ENCODE measurements at places on chromosomes 1 and 21.
A peak's percentile ranks its signal among the peaks of the same experiment; 100 is the strongest.

DNA sequence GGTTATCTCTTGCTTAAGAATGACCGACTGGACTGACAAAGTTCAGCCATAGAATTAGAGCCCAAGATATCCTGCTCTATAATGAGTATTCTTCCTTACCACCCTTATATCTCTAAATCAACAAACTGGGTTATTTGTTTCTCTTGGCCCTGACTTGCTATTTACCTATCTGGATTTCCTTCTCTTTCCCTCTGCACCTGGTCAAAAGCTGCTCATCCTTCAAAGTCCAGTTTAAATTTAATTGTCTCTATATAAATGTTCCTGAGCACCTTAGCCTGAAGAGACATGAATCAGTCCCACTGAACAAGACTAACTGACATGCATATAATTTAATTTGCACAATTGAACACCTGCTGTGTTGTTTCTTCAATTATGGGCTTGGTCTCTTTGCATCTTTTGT is 127.1 kb upstream of the KCNJ15 start:
- no peaks in the 10 kb centered on the region for H3K4me1 ChIP-seq
- no peak overlapping the region for H3K4me3 ChIP-seq
- no peak overlapping the region for H3K27ac ChIP-seq
- no peaks in the 10 kb centered on the region for H3K36me3 ChIP-seq

GRCh38 chr1:24693827-24694379 is 50.8 kb downstream of the SRRM1 start:
- H3K27ac ChIP-seq, result peak overlapping the region; percentile 91
- no peaks in the 10 kb centered on the region for H3K27me3 ChIP-seq
- no peaks in the 10 kb centered on the region for H3K36me3 ChIP-seq
- H3K4me3 ChIP-seq, result peak overlapping the region; percentile 74
- no peak for DNase-seq

- no peak overlapping the region for H3K27ac ChIP-seq
- no peak overlapping the region for H3K4me3 ChIP-seq
- peaks cover 8% of the 10 kb centered on the region for H3K36me3 ChIP-seq
- no peaks in the 10 kb centered on the region for H3K4me1 ChIP-seq
These were observed 58.3 kb downstream of the ERI3 start for GRCh38 chr1:44296806-44297205.

DNA sequence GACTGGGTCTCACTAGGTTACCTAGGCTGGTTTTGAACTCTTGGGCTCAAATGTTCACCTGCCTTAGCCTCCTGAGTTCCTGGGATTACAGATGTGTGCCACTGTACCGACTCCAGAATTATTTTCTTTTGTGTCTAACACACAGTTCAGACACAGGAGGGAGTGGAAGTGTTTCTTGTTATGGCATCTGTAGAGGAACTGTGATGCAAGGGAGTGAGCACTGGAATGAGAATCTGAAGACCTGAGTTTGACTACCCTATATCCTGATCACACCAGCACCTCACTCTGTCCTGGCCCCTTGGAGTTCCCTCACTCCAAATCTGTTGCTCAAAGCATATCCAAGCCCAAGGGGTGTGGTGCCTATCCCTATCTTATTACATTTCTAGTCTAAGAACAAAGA is 15.2 kb downstream of the OPTC start:
- DNase-seq, result no peak
- no peak overlapping the region for H3K27ac ChIP-seq
- peaks cover 17% of the 10 kb centered on the region for H3K27me3 ChIP-seq
- no peak overlapping the region for H3K4me3 ChIP-seq
- H3K4me1 ChIP-seq, result peaks cover 6% of the 10 kb centered on the region

GRCh38 chr1:184684285-184685074 is 70.2 kb downstream of the EDEM3 start:
- no peak for DNase-seq
- H3K4me1 ChIP-seq, result no peaks in the 10 kb centered on the region
- H3K27me3 ChIP-seq, result no peaks in the 10 kb centered on the region
- no peaks in the 10 kb centered on the region for H3K36me3 ChIP-seq
- no peak overlapping the region for H3K4me3 ChIP-seq

GRCh38 chr1:35539073-35539823 is 18.0 kb downstream of the KIAA0319L start:
- H3K4me1 ChIP-seq, result peaks cover 53% of the 10 kb centered on the region
- peaks cover 16% of the 10 kb centered on the region for H3K36me3 ChIP-seq
- H3K4me3 ChIP-seq, result peak overlapping the region; percentile 55
- peak overlapping the region; percentile 80 for H3K27ac ChIP-seq
- H3K27me3 ChIP-seq, result no peaks in the 10 kb centered on the region
- no peak for DNase-seq

- H3K4me1 ChIP-seq, result peaks cover 54% of the 10 kb centered on the region
- H3K27ac ChIP-seq, result peak overlapping the region; percentile 33
These were observed 47.8 kb upstream of the ECE1 start for GRCh38 chr1:21337928-21338572.

DNA sequence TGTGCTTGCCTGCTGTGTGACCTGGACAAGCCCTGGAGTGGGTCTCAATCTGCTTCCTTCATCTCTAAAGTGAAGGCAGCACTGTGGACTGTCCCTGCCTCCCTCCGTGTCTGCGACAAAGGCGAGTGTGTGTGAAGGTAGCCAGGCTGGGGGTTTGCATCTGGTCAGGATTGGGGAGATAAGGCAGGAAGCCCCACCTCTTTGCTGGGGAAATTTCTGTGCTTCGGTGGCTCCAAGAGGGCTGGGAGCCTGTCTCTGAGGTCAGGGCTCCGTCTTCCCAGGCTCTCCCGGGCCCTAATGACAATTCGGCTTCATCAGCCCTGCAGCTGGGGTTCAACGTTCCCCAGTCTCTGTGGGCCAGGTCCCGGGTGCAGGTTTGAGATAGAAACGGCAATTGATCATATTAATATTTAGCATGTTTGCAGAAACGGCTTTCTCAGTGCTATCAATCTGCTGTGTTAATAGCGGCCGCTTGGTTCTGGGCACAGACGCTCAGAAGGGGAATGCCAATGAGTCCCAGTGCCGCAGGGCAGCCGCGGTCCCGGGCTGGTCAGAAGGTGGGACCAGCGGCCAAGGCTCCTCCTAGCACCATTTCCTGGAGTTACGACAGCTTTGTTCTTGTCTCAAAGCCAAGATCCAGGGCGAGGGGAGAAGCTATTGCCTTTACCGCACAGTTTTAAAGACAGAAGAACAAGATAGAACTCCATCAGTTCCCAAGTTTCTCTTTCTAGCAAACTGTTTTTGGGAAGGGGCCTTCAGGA is 105.7 kb downstream of the PRDM16 start:
- no peak overlapping the region for H3K4me3 ChIP-seq
- peaks cover 36% of the 10 kb centered on the region for H3K27me3 ChIP-seq
